ENCODE measurements at places on chromosomes 2 and 18. TPM values are rescaled to one million over a fixed set of nuclear protein-coding genes. Genes with fewer than 3 reads are reported as not detected.

GRCh38 chr2:26144031-26144430 lies 28.9 kb upstream of the GAREM2 start:
- H3K27ac ChIP-seq: no peak overlapping the region

DNA sequence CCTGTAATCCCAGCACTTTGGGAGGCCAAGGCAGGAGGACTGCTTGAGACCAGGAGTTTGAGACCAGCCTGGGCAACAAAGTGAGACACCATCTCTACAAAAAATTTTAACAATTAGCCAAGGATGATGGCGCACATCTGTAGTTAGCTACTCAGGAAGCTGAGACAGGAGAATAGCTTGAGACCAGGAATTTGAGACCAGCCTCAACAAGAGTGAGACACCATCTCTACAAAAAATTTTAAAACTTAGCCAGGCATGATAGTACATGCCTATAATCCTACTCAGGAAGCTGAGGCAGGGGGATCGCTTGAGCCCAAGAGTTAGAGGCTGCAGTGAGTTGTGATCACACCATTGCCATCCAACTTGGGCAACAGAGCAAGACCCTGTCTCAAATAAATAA lies 7.0 kb downstream of the MEMO1 start:
- H3K27ac ChIP-seq: no peak overlapping the region
- H3K27me3 ChIP-seq: no peaks in the 10 kb centered on the region
- DNase-seq: no peak
- H3K36me3 ChIP-seq: no peaks in the 10 kb centered on the region

- H3K4me1 ChIP-seq: no peaks in the 10 kb centered on the region
- no peaks in the 10 kb centered on the region for H3K36me3 ChIP-seq
- no peak overlapping the region for H3K27ac ChIP-seq
Observed at GRCh38 chr2:109225170-109225782, 96.3 kb downstream of the SH3RF3 start.

DNA sequence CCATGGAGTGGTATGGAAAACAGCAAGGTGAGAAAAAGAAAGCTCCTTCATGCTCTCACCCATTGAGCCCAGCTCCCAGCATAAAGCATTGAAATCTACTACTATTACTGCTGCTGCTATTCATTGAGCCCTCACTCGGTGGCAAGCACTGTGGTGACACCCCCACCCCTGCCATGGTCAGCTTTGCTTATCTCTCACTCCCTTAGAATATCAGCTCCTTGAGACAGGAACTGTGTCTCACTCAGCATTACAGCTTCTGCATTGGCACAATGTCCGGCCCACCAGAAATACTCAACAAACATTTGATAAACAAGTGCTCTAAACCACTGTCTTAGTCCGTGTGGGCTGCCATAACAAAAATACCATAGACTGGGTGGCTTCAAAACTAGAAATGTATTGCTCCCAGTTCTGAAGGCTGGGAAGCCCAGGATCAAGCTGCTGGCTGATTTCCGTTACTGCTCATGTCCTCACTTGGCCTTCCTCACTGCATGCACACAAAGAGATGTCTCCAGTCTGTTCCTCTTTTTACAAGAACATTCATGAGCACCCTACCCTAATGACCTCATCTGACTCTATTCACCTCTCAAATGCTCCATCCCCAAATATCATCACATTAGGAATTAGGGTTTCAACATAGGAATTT lies 116.3 kb downstream of the ZBTB7C start:
- no peaks in the 10 kb centered on the region for H3K27me3 ChIP-seq
- no peak for DNase-seq
- H3K27ac ChIP-seq: no peak overlapping the region
- H3K4me3 ChIP-seq: no peak overlapping the region

- H3K4me1 ChIP-seq: peaks cover 6% of the 10 kb centered on the region
- DNase-seq: no peak
- no peak overlapping the region for H3K27ac ChIP-seq
Observed at GRCh38 chr2:28694364-28694763, 57.3 kb upstream of the PPP1CB start.

The AFF3 gene
- 4.3 TPM for total RNA-seq

DNA sequence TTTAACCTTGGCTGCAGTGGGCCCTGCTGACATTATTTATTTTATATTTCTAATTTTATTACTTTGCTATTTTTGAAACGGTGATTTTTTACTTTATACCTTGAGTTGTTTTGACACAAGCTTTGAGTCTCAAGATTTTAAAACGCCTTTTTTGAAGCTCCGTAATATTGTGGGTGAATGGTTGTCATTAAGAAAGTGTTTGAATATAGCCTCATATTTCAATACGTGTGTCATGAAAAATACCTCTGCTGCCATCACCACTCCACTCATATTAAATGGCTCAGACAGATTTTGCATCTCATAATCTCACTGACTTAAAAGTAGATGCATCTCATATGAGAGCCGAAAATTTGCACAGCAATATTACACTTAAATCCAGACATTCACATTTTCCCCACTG lies 106.6 kb downstream of the CTNNA2 start:
- H3K27me3 ChIP-seq: no peaks in the 10 kb centered on the region
- no peak for DNase-seq
- peaks cover 14% of the 10 kb centered on the region for H3K4me1 ChIP-seq
- H3K36me3 ChIP-seq: no peaks in the 10 kb centered on the region
- H3K27ac ChIP-seq: no peak overlapping the region
- H3K4me3 ChIP-seq: no peak overlapping the region

The IL1A gene
- not detected for total RNA-seq

- no peak overlapping the region for H3K4me3 ChIP-seq
- no peaks in the 10 kb centered on the region for H3K4me1 ChIP-seq
- no peaks in the 10 kb centered on the region for H3K36me3 ChIP-seq
- H3K27ac ChIP-seq: no peak overlapping the region
Observed at GRCh38 chr2:184053326-184053725, 545.0 kb upstream of the ZNF804A start.
